ENCODE measurements at places on chromosomes 6 and 20.

DNA sequence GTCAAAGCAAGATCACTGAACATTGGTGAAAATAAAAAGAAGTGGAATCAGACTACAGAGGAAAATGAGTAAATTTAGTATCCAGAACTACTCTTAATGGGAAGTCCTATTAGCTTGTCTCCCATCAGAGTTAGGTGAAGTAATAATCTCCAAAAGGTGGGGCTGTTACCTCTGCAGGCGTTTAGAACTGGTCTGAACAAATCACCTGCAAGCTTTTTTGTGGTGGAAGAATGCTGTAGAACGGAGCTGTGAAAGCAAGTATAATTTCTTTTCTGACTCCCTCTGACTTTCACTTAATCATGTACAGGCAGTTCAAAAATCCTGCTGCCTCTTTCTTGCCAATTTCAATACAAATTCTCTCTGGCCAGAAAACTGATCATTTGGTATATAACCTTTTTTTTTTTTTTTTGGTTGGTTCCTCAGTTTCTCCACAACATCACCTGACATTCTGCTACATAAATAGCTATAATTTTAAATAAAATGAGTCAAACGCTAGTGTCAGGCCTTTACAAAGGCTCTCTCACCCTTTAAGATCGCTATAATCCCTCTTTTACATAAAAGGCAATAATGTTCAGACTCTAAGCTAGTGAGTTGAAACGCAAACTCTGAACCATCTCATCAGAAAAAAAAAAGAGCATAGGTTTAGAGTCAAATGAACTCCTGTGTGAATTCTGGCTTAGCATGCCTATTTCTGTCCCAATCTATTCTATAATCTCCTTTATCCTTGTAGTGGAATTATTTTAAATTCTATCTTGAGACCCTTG is 38.8 kb downstream of the CITED2 start:
- no peak for DNase-seq

GRCh38 chr20:48287021-48287494 is 501.8 kb upstream of the SULF2 start:
- DNase-seq = no peak

DNA sequence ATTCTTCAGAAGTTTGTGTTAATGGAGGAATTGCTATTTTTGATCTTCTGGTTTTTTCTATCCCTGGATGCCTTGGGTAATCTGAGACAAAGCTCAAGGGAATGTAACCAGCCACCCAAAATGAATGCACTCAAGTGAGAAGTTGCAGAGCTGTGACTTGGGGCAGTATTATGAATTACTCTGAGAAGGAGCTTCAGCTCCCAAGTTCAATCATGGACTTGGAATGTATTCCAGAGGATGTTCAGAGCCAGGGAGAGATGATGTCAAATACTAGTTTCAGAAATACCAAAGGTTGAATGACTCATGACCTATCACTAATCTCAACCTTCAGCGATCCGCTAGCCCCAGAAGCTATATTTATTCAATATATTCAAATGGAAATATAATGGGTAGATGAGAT is 375.2 kb upstream of the PLCB4 start:
- DNase-seq = no peak

- DNase-seq = no peak
Observed at GRCh38 chr6:105892577-105893262, 193.4 kb upstream of the PRDM1 start.

GRCh38 chr6:136866872-136867416 is 44.6 kb downstream of the PEX7 start:
- DNase-seq = no peak

DNA sequence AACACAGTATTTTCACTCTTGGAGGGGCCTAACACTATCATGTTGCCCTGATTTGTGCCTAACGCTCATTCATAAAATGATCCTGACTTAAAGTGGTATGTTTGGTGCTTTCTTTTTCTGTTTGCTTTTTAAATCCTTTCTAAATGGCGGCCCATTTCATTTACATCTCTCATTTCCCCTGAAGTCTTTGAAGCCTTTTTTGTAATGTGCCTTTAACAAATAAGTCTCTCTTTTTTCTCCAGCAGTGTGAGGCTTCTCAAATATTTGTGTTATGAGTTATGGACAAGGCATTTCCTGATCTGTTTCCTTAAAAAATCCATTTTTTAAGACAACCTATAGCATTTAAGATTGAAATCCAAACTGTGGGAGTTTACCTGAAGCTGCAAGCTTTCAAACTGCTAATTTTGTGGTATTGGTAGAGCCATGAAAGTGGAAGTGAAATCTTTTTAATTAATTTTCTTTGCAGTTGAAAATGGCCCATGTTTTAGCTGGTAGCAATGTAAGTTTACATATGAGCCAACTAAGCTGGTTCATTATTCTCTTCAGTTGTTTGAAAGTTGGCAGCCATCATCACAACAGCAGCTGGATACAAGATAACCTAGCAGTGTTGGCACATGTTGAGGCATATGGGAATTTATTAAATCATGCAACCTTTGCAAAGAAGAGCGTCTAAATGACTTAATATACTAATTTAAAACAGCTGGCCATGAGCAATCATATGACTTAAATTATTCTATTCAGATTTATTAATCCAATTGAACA is 469.7 kb downstream of the CDKAL1 start:
- no peak for DNase-seq
